ENCODE measurements at places on chromosomes 5 and 9. TPM values are rescaled to one million over a fixed set of nuclear protein-coding genes. Genes with fewer than 3 reads are reported as not detected.

GRCh38 chr5:5490774-5491347, 68.4 kb downstream of the ICE1 start:
- no peak for DNase-seq

DNA sequence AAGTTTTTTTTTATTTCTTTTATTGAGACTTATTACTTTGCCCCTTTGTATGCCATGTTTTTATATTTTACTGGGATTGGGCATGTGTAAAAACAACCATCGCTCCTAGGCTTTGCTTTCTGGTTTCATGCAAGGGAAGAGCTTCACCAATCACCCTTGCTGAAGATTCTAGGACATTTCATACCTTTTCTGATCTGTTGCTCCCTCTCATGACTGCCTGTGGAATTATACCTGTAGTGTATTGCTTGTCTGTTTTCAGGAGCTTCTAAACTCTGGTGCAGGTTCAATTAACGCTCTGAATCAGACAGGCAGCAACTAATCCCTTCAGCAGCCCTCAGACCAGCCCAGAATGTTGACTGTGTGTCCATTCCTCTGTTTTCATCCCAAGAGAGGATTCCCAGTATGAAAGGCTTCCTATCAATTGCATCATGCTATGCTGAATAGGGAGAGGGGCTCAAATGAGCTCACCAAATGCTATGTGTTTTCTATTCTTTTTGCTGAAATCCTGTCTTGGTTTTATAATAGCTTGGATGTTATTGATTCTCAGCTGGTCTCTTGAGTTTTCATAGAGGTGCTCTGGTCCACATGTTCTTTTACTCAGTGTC, 572.9 kb upstream of the CDH6 start:
- DNase-seq = no peak

DNA sequence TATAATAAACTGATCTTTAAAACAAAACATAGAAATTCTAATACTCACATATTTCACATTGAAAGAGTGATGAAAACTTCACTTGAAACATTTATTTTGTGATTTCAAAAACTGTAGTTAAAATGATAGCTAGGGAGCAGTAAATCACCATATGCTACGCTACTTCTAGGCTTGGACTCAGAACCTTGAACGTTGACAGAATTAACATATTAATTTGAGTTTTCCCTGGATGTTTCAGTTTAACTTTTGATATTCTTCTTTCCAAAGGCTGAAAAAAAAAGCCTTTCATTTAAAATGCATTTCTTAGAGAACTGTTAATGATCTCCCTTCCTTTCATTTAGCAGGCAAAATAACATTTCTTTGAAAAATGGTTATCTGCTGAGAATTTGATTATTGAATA, 307.8 kb upstream of the SGCD start:
- DNase-seq = no peak

GRCh38 chr5:156824800-156825199, 25.3 kb upstream of the PPP1R2B start:
- DNase-seq = no peak

DNA sequence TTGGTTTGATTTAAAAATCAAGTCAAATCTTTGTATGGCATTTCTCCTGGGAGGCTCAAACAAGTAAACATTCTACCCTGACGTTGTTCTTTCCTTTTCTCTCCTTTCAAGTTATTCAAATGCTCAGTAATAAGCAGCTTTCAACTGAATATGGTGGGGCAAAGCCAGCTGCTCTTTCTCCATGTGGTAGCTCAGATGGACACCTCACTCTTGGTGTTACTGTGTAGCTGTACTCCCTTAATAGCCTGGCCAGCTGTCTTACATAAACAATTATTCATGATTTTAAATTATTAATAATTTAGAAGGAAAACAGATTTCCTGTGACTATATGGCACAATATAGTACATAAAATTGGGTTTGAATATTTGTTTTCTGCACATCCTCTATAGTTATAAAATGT, 165.2 kb downstream of the PDE4D start:
- DNase-seq = no peak

ELOVL7 gene
- 16.7 TPM for total RNA-seq

NTNG2 gene
- total RNA-seq = 2.2 TPM

GRCh38 chr5:33321026-33321425, 119.7 kb upstream of the TARS1 start:
- DNase-seq = no peak

DNA sequence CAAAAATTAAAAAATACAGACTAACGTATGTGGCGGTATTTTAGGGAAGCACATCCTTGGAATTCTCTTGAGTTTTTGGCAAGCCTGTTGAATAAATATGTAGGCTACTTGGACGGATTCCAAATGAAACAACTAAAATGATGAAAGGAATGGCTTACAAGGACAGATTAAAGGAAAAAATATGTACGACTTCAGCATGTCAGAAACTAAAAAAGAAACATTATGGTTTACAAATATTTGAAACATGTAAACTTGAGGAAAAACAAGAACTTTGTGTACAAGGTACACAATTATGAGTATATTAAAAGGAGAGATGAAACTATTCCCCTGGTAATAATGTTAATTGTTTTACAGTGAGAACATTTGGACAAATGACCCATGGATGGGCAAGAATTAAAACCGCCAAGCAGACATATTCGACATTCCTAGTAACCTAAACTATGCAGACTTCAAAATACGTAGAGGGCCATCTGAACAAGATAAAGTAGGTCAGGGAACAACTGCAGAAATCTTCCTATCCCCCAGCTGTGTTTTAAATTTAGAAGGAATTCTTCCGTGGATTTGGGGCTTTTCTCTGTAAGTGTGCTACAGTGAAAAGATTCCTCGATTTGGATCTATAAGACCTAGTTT, 12.5 kb downstream of the EDIL3 start:
- DNase-seq = no peak

GRCh38 chr5:170173227-170173626, 59.6 kb upstream of the C5orf58 start:
- no peak for DNase-seq

- no peak for DNase-seq
Observed at GRCh38 chr9:127634698-127635097, 22.6 kb downstream of the STXBP1 start.

IFNA13 gene
- not detected for total RNA-seq

DNA sequence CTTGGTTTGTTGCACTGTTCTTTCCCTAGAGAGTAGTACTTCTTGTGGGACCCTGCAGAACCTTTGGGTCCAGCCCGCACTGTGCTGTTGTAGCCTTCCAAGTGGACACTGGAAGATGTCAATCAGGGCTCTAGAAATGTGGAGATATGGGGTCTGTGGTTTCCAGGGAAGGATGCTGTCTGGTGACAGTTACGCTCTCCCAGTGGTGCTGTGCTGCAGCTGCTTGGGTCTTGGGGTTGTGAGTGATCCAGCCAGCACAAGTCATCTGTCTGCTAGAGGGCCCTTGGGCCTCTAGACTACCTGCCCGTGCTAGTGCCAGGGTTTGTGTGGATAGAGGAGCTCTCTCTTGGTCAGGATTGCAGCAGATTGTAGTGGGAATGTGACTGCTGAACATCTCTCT, 484.5 kb downstream of the DMAC1 start:
- no peak for DNase-seq

- no peak for DNase-seq
Observed at GRCh38 chr9:84238652-84239051, 101.9 kb downstream of the SLC28A3 start.

GDNF gene
- not detected for total RNA-seq

PCDHA12 gene
- total RNA-seq = 0.89 TPM

- no peak for DNase-seq
Observed at GRCh38 chr5:90855296-90856010, 296.9 kb downstream of the ADGRV1 start.

WNT8A gene
- not detected for total RNA-seq

KLF4 gene
- 33.1 TPM for total RNA-seq

DNA sequence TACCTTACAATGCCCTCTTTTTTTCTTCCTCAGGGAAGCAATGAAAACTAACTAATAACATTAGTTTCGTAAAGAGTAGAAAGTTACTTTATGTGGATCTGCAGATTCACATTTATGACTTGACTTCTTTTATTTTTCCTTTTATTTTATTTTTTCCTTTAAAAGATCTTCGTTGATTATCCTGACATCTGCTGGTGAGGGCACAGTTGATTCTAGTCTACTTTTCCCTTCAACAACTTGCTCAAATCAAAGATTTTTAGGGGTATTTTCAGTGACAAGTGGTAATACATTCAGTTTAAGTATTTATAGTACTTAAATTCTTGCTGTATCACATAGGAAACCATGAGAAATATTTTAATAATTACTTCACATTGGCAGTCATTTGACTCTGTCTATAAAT, 4.9 kb downstream of the EDIL3 start:
- DNase-seq = no peak

OLFML2A gene
- 13.1 TPM for total RNA-seq

- no peak for DNase-seq
Observed at GRCh38 chr5:175576096-175576495, 81.8 kb upstream of the HRH2 start.

DNA sequence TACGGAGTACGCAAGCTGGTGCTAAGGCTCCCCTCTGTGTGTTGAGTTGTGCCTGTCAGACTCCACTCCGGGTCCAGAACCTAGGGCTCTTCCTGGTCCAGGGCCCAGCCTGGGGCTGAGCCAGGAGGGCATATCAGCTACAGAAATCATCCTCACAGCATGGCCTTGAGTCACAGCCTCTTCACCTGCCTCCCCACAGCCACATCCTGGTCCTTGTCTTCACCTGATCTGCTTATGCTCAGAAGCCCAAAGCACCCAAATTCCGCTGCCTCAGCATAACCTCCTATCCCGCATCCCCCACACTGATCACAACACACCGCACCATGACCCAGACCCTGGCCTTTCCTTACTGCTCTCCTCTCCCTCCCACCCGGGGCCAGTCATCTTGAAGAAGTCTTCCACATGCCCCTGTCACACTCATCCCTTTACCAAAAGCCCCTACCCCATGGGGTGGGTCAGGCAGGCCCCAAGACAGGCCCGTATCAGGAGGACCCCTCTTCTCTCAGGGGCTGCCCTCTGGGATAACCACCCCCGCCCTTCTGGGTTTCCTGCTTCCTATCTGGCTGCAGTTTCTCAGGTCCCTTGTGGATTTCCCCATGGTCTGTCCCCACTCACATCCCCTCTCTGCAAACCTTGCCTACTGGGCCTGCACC, 1.3 kb upstream of the IL3 start:
- DNase-seq = peak; percentile 37

- no peak for DNase-seq
Observed at GRCh38 chr5:94389515-94389899, 228.9 kb downstream of the KIAA0825 start.

DNA sequence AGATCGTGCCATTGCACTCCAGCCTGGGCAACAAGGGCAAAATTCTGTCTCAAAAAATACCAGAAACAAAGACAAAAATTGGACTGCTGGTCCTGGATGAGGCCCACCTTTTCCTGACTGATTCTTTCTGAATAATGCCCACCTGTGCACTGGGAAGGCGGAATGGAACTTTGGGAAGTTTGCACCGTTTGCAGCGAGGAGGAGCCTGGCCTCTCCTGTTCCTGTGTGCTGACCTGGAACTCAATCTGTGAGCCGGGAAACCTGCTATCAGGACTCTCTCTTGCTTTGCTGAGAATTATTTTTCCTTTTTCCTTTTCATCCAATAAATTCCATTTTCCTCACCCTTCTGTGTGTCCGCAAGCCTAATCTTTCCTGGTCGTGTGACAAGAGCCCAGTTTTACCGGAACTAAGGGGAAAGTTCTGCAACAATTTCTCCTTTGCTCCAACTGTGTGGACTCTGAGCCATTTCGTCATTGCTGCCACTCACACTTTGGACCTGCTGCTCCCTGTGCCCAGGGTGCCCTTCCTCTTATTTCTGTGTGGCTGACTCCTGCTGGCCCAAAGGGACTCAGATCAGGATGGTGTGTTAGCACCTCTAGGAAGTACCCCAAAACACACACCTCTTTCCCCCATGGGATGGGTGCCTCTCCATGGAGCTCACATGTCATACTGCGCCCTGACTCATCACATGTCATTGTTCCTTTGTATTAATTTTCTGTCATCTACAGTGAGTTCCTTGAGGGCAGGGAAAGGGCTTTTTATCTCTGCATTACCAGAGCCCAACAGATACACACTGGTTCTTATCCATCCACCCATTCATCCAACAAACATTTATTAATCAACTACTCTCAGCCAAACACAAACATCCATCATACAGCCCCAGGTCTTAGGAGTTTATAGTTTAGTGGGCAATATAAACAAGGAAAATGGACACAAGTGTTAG, 4.7 kb upstream of the GLRX start:
- DNase-seq = no peak

UBE2QL1 gene
- 0.49 TPM for total RNA-seq

DNA sequence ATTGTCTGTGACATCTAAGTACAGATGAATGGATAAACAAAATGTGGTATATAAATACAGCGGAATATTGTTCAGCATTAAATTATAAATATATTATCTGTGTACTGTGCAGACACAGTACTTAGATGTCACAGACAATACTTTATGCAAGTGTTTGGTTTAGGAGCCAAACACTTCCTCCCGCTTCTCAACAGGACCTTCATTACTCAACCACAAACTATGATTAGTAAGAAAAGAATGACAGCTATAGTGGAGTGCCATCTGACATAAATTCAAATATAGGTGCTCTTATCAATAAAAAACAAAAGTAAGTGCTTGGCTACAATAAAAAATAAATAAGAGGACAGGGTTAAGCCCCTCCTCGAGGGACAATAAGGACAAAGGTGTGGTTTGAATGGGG, 38.9 kb upstream of the STX17 start:
- DNase-seq = no peak

- DNase-seq = no peak
Observed at GRCh38 chr9:121221664-121222055, 20.0 kb upstream of the RAB14 start.

DNA sequence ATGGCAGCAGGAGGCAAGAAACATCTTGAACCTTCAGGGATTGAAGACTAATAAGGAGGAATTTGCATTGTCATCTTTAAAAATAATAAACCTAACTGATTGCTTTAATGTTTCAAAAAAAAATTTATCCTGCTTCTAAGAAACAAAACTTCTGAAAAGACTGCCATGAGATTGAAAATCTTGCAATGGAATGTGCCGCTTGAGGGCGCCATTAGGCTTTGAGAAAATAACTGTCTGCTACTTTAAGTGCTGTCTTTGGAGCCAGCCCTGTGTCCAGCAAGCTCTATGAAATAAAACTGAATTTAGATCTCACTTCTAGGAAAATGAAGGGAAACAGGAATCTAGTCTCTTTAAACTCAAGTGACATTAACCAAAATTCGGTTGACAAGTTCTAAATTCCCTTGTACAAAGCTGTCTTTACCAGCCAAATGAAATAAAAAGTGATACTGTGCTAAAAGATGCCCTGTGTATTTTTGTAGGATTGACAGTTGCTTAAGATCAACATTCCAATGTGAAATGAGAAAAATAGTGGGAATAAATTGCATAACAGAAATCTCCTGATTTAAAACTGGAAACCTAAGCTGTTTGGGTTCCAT, 79.4 kb downstream of the ESM1 start:
- peak; percentile 62 for DNase-seq

PITX1 gene
- 20.6 TPM for total RNA-seq

GRCh38 chr5:136890431-136891148, 525.2 kb upstream of the TRPC7 start:
- no peak for DNase-seq

DNA sequence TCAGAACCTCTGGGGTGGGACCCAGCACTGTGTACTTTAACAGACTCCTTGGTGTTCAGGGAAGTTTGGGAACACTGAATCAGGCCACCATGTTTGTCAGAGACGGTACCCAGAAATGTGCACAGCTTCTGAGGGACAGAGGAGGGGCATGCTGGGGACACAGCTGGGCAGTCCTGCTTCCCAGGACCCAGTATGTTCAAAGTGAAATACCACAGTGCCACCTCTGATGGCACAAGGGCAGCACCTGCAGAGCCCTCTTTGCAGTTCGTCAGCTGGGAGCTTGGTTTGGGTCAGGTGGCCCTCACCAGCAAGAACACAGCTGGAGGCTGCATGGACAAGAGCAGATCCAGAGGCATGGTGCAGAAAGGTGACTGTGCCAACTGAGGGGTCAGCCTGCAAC, 51.2 kb downstream of the NDST1 start:
- no peak for DNase-seq

PCDHGA10 gene
- total RNA-seq = 7.4 TPM
